Stimulated activated CD8-positive, alpha-beta memory T cell treated with anti-CD3 and anti-CD28 coated beads, Interleukin-15, amount 100 ng/mL, for 48 hours (primary cell): ENCODE measurements at places on chromosomes 3 and 15.

DNA sequence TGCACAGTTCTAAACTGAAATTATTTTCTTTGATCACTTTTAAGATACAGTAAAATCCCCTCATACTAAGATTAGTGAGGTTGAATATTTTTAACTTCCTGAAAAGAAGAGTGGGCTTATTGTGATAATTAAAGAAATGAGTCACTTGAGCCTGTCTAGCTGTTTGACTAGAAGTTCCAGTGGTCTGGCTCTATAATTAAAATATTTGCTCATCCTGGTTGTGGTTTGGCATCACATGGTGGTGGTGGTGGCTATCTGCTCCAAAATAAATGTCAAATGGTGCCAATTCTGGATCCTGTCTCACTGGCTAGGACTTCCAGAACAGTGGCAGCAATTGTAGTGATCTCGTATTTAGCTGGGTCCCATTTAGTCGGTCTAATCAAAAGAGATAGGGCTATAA is 8.6 kb upstream of the TEX9 start:
- no peak for DNase-seq

DNA sequence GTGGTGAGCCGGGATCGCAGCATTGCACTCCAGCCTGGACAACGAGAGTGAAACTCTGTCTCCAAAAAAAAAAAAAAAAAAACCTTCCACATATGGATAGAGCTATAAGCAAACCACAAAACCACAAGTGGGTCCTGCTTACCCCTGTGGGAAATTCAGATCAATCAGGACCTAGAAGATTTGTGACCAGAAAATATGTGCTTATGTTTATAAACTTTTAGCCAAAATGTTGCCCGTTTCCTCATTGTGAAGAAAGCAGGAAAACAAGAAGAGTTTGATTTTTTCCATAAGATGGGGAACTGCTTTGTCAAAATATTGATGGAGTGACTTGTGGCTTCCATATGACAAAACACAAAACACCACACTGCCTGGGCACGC is 3.4 kb upstream of the SLC25A38 start:
- no peak for DNase-seq

DNA sequence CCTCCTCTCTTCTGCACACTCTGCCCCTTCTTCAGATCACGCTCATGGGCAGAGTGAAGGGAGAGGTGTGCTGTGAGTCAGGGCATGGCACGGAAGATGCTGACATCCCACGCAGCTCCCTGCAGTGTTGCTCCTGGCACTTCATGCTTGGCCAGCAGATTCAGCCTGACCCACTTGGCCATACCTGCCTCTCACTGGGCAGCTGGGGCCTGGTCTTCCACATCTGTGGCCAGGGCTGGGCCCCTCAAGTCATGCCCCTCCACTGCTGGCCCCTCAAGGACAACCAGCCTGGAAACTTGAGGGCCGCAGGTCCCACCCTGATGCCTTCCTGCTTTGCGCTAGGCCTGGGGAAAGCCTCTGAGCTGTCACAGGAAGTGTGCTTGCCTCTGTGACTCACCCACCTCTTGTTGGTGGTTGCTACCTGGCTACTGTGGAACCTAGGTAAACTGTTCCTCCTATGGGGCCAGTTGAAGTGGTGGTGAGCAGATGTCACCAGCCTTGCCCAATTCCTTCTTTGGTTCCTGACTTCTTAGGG is 48.7 kb downstream of the BSN start:
- DNase-seq, result peak; percentile 30

- no peak for DNase-seq
These were observed 258.6 kb upstream of the KCNMB2 start for GRCh38 chr3:178277605-178278004.

DNA sequence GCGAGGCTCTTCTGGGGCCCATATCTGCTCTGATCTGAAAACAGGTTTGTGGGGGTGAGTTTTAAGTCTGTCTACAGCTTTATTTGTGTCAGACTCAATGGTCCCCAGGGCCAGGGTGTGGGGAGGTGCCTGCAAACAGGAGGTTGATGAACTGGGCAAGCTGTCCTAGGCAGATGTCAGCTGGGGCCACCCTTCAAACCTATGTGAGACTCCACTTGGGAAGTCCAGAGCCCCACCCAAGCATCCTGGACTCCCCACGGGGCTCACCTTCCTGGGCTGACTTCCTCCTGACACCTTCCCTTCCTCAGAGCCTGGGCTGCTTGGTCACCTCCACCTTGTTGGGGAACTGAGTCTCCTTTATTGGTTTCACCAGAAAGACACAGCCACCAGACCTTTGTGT is 8.6 kb upstream of the LYSMD4 start:
- no peak for DNase-seq

DNA sequence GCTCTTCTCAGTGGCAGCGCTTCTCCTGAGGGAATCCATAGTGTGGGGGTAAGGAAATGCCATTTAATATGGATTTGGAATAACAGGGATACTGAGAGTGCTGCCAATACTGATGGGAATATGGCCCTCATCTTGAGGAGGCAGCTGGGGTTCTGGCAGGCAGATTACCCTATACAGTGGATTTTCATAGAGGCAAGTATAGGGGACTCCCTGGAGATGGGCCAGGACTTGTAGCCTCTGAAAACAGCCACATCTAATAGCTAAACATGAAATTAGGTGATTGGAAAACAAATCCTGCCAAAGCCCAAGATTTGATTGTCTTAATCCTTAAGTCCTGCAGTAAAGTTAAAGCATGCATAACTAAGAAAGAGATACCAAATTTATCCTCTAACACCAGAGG is 30.9 kb downstream of the DPH3 start:
- no peak for DNase-seq

GRCh38 chr3:194632226-194632808 is 902 bp downstream of the TMEM44 start:
- no peak for DNase-seq

DNA sequence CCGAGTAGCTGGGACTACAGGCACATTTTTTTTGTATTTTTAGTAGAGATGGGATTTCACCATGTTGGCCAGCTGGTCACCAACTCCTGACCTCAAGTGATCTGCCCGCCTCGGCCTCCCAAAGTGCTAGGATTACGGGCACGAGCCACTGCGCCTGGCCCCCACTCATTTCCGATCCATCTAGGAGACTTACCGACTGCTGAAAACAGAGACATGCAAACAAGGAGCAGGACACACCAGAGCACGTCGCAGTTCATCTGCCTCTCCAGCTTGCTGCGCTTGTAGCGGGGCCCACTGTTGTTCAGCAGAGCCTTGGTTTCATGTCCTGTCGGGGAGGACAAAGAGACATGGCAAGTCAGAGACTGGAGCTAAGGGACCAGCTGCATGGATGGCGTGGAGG is 137.4 kb downstream of the ATP10A start:
- no peak for DNase-seq

DNA sequence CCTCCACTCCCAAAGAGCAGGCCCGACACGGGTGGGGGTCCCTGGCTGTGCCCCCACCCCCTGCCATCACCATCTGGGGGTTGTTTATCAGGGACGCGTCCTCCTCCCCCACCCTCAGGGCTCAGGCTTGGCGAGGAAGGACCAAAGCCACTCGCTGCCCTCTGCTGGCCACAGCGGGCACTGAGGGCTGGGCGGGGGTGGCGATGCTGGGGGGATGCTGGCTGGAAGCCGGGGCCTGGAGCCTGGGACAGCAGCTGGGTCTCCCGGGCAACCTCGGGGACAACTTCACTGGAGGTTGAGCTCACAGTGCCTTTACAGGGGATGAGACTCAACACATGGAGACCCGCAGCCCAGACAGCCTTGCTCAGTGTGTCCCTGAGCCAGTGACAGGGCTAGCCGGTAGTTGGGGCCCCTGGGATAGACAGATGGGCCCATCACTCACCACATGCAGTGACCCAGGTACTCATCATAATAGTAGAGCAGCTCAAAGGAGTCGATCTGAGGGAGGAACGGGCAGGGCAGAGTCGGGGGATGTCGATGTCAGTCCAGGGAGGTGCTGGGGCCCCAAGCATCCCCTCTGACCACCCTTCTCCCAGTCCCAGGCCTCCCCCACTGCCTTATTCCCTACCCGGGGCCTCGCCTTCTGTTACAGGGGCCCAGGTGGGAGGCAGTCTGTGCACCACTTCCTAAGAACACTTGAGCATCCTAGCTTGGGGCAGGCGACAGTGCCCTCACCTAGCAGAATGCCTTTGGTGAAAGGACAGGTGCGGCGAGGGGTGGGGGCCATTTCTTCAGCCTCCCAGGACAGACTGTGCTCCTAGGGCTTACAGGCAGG is 5.9 kb upstream of the CALML4 start:
- DNase-seq, result peak; percentile 25

GRCh38 chr15:57390583-57390982 is 14.3 kb downstream of the CGNL1 start:
- no peak for DNase-seq

DNA sequence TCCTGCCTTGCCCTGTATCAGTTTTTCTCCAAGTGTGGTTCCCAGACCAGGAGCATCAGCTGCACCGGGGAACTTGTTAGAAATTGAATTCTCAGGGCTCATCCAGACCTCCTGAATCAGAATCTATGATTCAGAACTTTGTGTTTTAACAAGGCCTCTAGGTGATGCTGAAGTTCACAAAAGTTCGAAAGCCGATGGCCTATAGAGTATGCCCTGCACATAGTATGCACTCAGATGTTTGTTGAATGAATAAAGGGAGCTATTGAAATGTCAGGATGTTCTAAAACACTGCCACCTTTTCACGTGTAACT is 664 bp upstream of the LARP6 start:
- DNase-seq, result no peak

DNA sequence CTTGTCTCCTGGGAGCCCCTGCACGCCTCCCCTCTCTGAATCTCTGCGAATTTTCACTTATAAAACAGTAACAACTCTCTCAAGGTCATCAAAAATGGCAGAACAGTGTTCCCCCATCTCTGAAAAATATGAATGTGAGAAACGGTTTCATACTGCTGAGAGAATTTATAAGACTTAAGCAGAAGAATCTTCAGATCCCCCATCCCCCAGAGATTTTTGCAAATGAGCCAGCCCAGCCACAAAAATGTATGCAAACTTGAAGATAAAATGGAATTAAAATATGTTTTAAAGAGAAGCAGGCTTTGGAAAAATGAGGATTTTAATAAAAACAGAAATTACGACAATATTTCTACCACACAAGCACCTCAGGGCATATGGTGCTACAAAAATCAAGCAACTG is 173.0 kb downstream of the STT3B start:
- DNase-seq, result no peak

- no peak for DNase-seq
These were observed 571.5 kb upstream of the PPP2R3A start for GRCh38 chr3:135393898-135394525.

DNA sequence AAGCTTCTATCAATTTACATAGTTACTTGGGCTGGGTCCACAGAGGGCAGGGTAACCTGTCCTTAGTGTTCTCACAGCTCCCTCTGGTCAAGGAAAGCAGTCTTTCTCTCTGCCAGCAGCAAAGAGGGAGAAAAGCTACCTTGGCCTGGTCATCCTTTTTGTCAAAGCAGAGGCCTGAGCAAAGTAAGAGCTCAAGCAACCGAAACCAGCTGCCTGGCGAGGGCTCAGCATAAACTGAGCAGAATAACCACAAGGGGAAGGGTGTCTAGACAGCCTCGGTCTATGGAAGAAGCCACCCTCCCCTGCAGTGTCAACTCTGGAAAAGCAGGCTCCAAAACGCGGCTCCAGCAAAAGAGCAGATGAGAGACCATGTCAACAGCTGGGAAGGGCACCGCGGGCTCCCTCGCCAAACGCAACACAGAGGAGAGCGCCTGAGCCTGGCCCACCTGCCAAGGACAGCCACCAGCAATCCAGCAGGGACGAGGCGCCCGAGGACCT is 17.4 kb downstream of the LRIG1 start:
- DNase-seq, result no peak

DNA sequence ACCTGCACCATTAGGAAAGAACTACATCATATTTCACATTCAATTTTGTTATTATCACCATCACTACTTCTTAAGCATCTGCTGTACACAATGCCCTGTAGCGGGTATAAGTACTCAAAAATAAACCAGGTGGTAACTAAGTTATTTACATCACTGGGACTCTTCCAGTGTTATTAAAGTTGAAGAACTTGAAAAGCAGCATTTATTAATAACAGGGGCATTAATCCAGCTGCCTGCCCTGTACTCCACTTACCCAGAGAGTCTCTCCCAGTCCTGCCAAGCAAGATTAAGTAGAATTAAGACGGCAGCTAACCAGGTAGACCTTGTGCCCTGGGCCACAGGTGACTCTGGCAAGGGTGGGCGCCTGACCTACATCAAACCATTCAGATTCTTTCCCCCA is 65.2 kb downstream of the FHIT start:
- DNase-seq, result no peak

GRCh38 chr3:190180268-190180667 is 59.6 kb upstream of the P3H2 start:
- no peak for DNase-seq

DNA sequence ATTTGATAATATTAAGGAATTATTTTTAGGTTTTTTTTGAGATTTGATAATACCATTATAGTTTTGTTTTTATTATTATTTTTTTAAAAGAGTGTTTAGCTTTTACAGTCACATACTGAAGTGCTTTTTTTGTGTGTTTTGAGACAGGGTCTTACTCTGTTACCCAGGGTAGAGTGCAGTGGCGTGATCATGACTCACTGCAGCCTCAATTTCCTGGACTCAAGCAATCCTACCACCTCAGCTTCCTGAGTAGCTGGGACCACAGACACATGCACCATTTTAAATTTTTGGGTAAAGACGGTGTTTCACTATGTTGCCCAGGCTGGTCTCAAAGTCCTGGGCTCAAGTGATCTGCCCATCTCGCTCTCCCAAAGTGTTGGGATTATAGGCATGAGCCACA is 73.0 kb downstream of the SUMF1 start:
- DNase-seq, result peak; percentile 31

DNA sequence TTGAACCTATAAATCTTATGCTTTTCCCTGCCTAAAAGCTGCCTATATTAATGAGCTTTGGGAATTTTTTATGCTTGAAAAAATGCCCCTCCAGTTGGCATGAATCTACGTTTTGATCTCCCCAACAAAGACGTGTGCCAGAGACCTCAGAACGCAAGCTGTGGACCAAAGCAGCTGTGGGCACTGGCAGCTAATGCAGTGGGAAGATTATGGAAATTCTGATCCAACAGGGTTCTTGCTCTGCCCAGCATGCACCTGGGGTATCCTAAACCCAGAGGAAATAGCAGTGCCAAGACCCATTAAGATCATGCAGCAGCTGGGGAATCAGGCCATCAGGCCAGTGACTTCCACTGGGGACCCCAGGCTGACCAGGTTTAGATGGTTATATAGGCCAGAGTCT is 423.0 kb downstream of the ZBBX start:
- DNase-seq, result no peak

- no peak for DNase-seq
These were observed 97.3 kb downstream of the MBNL1 start for GRCh38 chr3:152365766-152366593.
